ENCODE measurements at places on chromosomes 2 and 18.

GRCh38 chr2:69462780-69463179 is 25.5 kb upstream of the NFU1 start:
- no peak for DNase-seq

DNA sequence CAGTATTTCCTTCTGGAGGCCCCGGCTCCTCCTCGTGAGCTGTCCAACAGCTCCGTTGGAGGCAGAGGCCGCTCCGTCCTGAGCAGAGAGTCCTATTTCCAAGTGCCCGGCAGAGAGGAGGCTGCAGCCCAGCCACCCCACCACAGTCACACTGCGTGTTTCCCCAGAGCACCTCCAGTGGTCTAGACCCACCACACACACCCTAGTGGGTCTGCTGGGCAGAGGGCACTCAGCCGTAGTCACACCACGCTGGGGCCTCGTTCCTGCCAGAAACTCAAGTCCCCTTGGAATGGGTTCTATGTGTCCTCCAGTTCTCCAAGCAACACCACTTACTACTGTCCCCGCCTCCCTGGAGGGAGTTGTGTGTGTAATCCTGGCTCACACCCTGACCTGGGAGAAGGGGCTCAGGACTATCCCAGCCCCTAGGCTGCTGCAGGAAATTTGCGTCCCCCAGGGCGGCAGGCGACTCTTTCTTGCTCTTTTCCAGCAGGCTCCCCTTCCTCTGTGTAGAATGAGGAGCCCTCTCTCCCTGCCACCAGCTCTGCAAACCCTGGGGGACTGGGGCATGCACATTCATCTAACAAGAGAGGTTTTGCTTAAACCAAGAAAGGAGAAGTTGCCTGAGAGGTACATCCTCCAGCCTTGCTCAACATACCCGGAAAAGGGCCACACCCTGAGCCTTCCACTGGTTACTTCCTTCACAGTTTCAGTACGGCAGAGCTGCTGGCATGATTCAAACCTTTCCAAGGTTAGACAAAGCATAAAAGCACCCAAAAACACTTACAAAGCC is 114.1 kb downstream of the NDUFA10 start:
- no peak for DNase-seq

DNA sequence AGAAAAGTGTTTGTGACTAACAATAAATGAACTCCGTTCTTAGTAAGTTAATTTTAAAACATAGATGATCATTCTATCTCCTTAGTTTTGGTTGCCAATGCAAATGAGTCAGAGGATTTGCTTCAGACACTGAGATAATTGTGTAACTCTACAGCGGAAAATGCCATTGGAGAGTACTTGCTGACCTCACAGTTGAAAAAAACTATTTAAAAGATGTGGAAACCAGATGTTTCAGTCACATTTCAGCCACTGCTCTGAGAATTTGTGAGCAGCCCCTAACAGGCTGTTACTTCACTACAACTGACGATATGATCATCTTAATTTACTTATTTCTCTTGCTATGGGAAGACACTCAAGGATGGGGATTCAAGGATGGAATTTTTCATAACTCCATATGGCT is at the start of gene TNFAIP6:
TSS of gene TNFAIP6 (plus strand) at position 234 of the 400 bp plus-strand sequence. CDS start at position 309, 75 bp downstream.
- DNase-seq, result no peak

DNA sequence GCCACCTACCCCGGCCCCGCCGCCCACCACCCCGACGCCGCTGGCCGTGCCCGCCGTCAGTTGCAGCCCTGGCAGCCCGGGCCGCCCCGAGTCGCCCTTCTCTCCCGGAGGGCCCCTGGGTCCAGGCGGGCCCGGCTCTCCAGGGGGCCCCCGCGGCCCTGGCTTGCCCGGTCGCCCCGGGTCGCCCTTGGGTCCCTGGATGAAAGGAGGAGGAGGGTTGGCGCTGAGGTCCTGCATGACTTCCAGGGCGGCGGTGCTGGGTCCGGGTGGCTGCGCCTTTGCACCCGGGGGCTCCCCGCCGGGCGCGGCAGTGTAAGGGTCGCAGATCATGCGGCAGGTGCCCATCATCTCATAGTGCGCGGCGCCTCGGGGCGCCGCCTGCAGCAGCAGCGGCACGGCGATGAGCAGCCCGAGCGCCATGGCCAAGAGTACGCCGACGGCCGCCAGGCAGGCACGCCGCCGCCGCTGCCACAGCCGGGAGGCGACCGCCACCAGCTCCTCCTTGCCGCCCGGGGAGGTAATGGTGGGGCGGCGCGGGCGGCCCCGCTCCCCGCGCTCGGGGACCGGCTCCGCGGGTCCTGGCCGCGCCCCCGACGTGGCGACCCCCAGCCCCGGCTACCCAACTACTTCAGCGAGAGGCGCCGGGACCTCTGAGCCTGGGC is 570 bp downstream of the C1QL2 start:
- DNase-seq, result no peak

DNA sequence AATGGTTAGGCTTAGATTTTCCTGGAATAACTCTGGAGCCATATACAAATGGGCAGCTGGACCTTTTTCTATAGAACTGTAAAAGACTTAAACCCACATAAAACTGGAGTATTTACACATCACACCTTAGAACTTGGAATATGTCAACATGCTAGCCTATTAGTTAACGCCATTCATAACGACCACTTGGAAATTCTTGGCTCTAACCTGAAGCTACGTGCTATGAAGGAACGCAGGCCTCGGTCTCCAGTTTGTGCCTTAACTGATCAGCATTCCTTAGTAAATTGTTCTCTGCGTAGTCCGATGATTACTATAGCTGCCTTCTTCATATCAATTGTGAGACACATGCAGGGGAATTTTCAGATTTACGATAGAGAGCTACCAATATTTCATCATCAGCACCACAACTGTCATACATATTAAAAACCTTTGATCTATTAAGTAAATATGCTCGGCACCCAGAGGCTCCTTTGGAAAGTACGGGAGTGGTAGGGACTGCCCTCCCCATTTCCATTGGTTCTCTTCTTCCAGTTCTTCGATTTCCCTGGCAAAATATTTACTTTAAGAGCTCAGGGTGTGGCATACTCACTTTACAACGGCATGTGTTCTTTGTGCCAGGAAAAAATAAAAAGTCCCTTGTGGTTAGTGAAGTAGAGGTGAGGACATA is 17.5 kb upstream of the CCL20 start:
- DNase-seq, result no peak

DNA sequence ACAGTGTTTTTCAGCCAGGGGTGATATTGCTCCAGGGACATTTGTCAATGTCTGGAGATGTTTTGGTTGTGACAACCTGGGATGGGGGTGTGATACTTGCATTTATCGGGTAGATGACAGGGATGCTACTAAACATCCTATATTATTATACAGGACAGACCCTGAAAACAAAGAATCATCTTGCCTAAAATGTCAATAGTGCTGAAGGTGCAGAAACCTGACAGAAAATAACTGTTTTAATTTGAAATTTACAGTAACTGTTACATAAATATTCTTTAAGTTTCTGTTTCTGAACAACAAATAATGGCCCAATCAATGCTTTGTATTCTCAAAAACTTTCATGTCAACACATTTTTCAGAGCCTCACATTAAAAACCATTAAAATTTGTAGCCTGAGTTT is 2.0 kb downstream of the IL36A start:
- no peak for DNase-seq

GRCh38 chr2:136393514-136393913 is 275.6 kb upstream of the CXCR4 start:
- no peak for DNase-seq

GRCh38 chr2:151363709-151364108 is 6.3 kb downstream of the TNFAIP6 start:
- DNase-seq, result peak; percentile 52

All from left ventricle myocardium superior (tissue), 1 donor.